ENCODE measurements at places on chromosomes 5 and 9.

- DNase-seq: no peak
These were observed 21.5 kb downstream of the SARDH start for GRCh38 chr9:133716564-133717112.

DNA sequence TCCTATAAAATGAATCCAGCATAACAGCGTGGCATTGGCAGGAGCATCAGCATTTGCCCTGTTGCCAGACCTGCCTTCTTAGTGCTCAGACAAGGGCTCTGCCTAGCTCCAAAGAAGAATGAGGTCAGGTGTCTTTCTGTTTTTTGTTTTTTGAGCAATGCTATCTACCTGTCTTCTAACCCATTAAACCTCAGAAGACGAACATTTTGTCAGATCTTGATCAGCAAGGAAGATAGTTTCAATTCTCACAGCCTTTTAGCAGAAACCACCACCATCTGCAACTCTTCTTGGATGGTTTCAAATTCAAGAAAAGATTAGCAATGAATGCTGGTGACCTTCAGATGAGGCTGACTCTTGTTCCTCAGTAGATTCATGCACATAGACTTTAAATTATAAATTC is 103.5 kb upstream of the IQGAP2 start:
- no peak for DNase-seq

- no peak for DNase-seq
These were observed 4.5 kb upstream of the TMEM252 start for GRCh38 chr9:68545033-68545705.

- DNase-seq: no peak
These were observed 28.8 kb downstream of the PDE4D start for GRCh38 chr5:59864718-59865117.

GRCh38 chr9:121778252-121779225 is 127.1 kb downstream of the DAB2IP start:
- DNase-seq: no peak

Measured in CD4-positive, alpha-beta T cell treated with Interleukin-15 for 1 hour (primary cell).